ENCODE measurements at places on chromosomes 2 and 18. TPM values are rescaled to one million over a fixed set of nuclear protein-coding genes. Genes with fewer than 3 reads are reported as not detected.

Gene SERPINB10
- not detected for total RNA-seq

Gene PAPOLG
- total RNA-seq, result 8.9 TPM

Gene DQX1
- 0.10 TPM for total RNA-seq

Gene PRSS56
- total RNA-seq, result 0.13 TPM

Gene SERPINB3
- 0.16 TPM for total RNA-seq
